ENCODE measurements at places on chromosomes 3 and 15. TPM values are rescaled to one million over a fixed set of nuclear protein-coding genes. Genes with fewer than 3 reads are reported as not detected.

The ITIH1 gene
- not detected for total RNA-seq

The RBPMS2 gene
- total RNA-seq, result 0.09 TPM

The OTOL1 gene
- not detected for total RNA-seq

The ATP13A5 gene
- not detected for total RNA-seq

The CCR8 gene
- total RNA-seq, result not detected

The PTH1R gene
- total RNA-seq, result not detected

The CYP19A1 gene
- total RNA-seq, result 3.1 TPM

The ETV5 gene
- total RNA-seq, result 22.7 TPM

The SLC24A5 gene
- not detected for total RNA-seq

The WNT5A gene
- 42.4 TPM for total RNA-seq

The CALML4 gene
- 2.7 TPM for total RNA-seq

Data from fibroblast of the aortic adventitia (primary cell).